Cerebellar nuclear complex (tissue), 1 donor: ENCODE measurements at places on chromosomes 5 and 9.
A peak's percentile ranks its signal among the peaks of the same experiment; 100 is the strongest.

DNA sequence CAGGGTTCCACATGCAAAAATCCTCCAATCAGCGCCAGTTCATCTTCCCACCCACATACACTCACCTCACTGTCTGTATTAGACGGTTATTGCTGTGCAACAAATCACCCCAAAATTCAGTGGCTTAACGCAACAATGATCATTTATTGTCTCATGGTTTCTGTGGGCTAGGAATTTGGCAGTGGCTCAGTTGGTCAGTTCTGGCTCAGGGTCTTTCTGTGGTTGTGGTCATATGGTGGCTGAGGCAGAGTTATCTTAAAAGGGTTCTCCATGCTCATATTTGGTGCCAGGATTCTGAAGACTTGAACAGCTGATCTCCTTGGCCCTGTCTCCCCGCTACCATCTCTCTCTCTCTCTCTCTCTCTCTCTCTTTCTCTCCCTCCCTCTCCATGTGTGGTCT, 12.9 kb downstream of the ZNF618 start:
- no peak for DNase-seq

- no peak for DNase-seq
Measured at GRCh38 chr9:73655831-73656230, 504.2 kb downstream of the ANXA1 start.

DNA sequence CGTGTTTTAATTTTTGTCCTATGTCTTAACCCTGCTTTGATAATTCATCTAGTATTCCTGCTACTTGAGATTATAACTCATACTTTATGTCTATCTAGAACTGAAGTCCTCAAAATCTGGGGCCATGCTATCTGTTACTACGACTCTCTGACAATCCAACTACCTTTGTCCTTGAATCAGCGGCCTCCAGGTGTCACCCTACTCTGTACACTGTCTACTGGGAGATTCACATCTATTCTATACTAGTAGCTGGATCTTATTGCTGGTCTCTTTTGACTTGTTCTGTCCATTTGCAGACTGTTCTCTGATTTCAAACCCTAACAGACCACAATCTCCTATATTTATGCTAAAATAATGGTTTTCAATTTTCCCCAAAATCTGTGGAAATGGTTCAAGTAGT, 225.5 kb upstream of the ELAVL2 start:
- no peak for DNase-seq

DNA sequence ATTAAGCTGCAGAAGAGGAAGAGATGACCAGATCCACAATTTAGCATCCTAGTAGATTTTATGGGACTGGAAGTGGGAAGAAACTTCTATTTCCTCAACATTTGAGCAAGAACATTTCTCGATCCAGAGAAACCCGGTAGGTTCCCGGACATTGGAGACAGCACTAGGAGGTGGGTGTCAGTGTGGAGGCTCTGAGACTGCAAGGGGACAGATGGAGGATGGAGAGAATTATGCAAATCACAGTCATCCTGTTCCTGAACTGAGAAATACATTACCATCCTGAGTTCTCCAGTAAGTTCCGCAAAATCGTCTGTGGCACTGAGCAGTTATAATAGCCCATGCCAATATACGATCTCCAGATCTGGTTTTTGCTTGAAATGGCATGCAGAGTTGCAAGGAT, 25.6 kb downstream of the GLDC start:
- DNase-seq = no peak

- no peak for DNase-seq
Measured at GRCh38 chr9:110468950-110469349, 110.6 kb downstream of the SVEP1 start.

DNA sequence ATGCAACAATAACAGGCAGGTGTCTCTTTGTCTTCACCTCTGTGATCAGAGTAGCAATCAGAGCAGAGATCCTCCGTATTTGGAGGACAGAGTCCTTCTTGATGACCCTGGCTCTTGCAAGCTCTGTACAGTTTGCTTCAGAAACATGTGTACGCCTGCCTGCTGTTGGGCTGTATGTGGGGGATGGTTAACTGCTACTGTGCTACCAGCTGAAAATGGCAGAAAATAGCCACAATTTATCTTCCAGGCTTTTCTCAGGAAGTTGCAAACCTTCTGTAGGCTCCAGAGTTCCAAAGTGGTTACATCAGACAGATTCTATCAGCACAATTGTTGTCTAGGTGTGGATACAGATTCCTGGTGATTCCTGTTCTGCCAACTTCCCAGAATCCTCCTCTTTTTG, 35.5 kb downstream of the DDX46 start:
- DNase-seq = no peak

DNA sequence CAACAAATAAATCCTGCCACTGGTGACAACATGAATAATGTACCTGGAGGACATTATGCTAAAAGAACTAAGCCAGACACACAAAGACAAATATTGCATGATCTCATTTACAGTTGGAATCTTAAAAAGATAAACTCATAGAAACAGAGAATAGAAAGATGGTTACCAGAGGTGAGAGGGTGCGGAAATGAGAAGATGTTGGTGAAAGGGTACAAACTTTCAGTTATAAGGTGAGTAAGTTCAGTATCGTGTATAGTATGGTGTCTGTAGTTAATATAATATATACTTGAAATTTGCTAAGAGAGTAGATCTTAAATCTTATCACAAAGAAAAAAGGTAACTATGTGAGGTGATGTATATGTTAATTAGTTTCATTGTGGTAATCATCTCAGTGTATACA, 63.3 kb downstream of the PRRC1 start:
- no peak for DNase-seq

DNA sequence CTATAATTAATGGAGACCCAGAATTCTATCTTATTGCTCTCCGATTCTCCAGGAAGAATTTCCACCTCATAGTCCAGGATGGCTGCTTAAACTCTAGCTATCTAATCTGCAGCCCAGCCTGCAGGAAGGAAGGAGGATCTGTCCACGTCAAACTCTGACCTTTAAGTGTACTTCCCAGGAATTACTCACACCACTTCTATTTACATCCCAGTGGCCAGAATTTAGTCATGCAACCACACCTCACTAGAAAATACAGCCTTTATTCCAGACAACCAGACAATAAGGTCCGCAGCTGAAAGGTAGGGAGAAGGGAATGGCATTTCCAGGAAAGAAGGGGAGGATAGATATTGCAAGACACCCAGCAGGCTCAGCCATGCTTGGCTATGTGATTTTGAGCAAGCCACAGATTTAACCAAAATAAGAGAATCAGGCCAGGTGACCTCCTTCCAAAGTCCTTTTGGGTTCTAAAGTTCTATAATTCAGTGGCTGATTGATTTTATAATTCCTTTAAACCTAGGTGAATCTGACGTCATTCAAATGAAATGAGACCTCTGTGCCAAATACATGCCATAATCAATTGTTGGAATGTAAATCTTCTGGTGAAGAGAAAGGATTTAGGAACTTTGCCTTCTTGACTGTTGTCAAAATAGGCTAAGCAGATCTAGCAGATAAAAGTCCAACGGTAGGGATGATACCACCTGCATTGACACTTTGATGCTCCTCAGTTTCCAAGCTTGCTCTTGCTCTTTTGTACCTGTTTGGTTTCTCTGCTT, 3.7 kb upstream of the DENND1A start:
- no peak for DNase-seq

DNA sequence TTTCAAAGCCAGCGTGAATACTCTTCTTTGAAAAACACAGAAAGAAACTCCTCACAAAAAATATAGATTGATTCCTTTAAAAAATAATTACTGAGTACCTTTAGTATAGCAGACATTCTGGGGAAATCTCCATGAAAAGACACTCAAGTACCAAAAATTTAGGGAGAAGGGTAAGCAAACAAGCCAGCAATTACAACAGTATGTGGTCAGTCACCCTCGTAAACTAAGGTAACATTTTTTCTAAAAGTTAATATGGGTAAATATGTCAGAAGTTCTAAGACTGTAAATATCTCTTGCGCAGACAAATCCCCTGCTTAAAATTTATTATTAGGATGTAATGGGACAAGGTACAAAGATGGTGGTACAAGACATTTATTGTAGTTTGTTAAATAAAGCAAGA, 102.0 kb upstream of the PTGER4 start:
- no peak for DNase-seq

- DNase-seq = no peak
Measured at GRCh38 chr9:125258160-125258785, 3.4 kb upstream of the GAPVD1 start.

DNA sequence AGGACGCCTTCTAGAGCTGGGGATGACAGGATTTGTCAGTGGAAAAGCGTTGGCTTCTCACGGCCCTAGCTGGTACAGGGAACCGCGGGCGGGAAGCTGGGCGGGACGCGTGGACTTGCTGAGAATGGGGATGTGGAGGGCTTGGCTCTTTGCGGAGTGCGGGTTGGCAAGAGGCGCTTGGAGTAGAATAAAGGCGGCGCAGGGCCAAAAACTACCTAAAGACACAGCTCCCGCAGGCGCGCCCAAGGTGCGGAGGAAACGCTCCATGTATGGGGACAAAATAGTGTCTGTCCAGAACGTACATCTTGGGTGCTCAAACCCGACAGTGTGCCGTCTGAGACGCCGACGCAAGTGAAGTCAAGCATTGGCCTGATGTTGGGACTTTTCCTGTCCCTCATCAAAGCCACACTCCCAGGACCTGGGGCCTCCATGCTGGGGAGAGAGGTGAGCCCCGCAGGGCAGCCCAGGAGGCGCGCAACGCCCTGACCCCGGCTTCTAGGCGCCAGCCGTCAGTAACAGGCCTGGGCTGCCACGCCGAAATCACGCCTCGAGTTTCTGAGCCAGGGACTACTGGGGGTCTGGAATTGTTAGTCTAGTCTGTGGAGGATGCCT, 1.6 kb upstream of the NKX2-5 start:
- no peak for DNase-seq

DNA sequence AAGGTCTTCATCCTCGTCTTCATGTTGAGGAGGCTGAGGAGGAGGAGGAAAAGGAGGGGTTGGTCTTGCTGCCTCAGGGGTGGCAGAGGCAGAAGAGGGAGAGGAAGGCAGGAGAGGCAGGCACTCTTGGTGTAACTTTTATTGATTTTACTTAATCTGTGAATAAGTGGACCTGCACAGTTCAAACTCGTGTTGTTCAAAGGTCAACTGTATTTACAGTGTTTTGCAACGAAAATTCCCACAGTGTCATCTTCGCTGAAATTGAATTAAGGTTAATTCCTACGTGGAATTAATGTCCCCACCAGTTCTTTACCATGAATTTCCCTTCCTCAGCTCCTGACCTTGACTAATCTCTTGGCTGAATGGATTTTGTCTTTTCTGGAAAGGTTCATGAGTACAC, 21.2 kb upstream of the ENHO start:
- no peak for DNase-seq

- DNase-seq = no peak
Measured at GRCh38 chr9:5621327-5621726, 7.6 kb upstream of the RIC1 start.

DNA sequence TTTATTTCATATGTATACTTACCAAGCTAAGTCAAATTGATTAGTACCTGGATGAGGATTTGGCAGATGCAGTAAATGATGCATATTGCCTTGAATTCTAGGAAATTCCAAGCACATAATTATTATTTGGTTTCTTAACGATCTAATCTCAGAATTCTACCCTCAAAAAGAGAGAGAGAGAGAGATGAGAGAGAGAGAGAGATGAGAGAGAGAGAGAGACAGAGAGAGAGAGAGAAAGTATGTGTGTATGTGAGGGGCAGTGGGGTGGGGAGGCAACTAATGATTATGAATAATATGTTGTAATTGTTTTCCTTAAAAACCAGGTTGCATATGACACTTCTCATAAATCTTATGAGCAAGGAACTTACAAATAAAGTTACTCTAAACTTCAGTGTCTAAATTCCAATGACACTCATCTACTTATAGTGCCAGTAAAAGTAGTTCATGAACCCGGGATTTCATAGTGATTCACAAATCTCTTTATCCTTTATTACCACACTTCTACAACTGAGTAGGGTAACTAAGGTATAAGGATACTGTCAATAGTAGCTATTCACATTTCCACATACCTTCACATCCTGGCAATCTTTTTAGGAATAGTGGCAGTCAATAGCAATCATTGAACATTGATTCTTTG, 60.5 kb upstream of the EDIL3 start:
- DNase-seq = no peak

GRCh38 chr5:132963171-132964104, at the start of gene AFF4:
AFF4 (minus strand) TSS chr5:132963634; CDS start chr5:132937189, 26,445 bp downstream.
- peak; percentile 4 for DNase-seq

DNA sequence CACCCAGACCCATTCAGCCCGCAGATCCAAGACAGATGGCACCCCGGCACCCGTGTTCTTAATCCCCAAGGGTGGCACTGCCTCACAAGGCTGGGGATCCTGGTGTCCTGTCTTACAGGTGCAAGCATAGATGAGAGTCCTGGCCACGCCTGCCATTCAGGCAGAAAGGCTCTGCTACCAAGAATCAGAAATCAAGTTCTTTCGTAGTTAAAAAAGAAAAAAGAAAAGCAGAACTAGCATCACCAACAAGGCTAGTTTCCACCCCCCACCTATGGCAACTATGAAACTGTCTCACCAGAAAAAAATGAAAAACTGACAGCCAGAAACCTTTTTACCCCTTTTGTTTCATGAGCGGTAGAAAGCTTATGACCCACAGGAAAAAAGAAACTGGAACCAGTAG, 170.4 kb downstream of the SYK start:
- no peak for DNase-seq

DNA sequence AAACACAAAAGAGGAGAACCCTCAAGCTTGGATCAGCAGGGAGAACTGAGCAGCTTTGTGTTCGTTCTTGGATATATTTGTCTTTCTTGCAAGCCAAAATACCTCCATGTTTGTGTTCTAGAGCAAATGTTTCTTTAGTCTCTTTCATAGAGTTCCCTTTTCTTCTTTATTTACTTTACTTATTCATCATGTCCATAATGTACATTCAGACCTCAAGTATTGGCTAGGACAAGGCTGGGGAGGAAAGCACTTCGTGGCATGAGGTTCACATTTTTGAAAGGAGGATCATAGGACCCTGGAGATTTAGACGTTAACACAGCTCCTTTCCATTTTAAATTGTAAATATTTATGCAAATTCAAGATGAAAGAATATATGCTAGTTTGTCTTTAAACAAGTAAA, 590.2 kb upstream of the MEF2C start:
- no peak for DNase-seq

GRCh38 chr5:81759632-81760005, 8.7 kb upstream of the SSBP2 start:
- no peak for DNase-seq

DNA sequence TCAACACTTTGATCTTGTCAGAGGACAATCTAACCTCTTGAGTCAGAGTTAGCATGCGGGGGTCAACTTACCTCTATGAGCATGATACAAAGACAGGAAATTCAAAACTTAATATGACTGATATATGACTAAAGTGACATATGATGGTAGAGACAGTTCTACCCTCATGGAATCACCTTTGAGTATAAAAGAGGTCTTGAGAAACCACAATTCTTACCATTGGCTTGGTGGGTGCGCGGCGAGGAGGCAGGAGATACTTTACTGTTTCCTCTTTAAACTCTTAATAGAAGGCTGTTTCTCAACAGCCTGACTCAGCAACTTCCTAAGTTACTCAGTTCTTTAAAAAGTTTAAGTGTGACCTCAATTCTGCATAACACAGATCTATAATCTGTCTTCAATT, 372.8 kb downstream of the KIAA0825 start:
- DNase-seq = no peak

DNA sequence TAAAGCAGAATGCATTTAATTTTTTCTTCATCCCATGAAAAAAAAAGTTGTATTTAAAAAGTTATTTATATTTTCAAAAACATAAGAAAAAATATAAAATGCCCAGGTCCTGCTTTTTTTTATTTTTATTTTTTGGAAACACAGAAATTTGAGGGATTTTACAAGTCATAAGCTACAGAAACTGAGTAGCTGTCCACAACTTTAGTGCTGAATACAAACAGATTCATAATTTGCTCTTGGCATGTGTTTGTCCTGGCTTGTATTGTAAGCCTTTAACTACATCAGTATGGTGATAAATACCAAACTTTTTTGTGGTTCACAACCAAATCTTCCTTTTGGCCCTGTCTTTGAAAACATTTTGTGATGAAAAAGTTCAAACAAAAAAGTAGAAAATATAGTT, 7.5 kb upstream of the PLCXD3 start:
- DNase-seq = no peak
